ENCODE measurements at places on chromosomes 7 and 10. TPM values are rescaled to one million over a fixed set of nuclear protein-coding genes. Genes with fewer than 3 reads are reported as not detected.
A peak's percentile ranks its signal among the peaks of the same experiment; 100 is the strongest.

DNAJC9 gene
- 17.3 TPM for polyA plus RNA-seq

HMX2 gene
- not detected for polyA plus RNA-seq

ACTL6B gene
- 5.1 TPM for polyA plus RNA-seq

PFKFB3 gene
- polyA plus RNA-seq = 20.8 TPM

GPER1 gene
- 9.1 TPM for polyA plus RNA-seq

PON1 gene
- polyA plus RNA-seq = 8.5 TPM

SEMA3C gene
- 2.9 TPM for polyA plus RNA-seq

CPXM2 gene
- polyA plus RNA-seq = 4.5 TPM

NPC1L1 gene
- polyA plus RNA-seq = 0.02 TPM

TLX1 gene
- not detected for polyA plus RNA-seq

MACROH2A2 gene
- polyA plus RNA-seq = 3.4 TPM

CYP26C1 gene
- polyA plus RNA-seq = 0.48 TPM

LEP gene
- 0.05 TPM for polyA plus RNA-seq

WASHC2C gene
- polyA plus RNA-seq = 37.3 TPM

GRCh38 chr7:19519443-19520021 lies 189.3 kb downstream of the POLR1F start:
- no peak for DNase-seq

- DNase-seq = no peak
Measured at GRCh38 chr7:115962340-115962739, 68.2 kb downstream of the TFEC start.

DNA sequence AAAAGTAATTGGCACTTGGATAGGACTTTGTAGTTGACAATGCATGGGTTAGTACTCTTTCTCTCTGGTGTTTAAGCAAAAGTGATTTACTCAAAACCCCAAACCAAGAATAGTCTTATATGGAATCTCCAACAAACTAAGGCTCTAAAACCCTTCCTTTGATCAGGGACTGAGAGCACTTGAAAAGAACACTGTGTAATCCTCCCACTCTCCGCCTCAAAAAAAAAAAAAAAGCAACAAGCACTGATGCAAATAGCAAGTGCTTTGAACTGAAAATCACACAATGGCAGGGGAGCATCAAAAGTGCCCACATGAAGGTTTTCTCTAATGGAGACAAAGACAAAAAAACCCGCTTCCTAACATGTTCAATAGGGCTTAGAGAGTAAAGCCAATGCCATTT lies 467.9 kb upstream of the AUTS2 start:
- DNase-seq = no peak

DNA sequence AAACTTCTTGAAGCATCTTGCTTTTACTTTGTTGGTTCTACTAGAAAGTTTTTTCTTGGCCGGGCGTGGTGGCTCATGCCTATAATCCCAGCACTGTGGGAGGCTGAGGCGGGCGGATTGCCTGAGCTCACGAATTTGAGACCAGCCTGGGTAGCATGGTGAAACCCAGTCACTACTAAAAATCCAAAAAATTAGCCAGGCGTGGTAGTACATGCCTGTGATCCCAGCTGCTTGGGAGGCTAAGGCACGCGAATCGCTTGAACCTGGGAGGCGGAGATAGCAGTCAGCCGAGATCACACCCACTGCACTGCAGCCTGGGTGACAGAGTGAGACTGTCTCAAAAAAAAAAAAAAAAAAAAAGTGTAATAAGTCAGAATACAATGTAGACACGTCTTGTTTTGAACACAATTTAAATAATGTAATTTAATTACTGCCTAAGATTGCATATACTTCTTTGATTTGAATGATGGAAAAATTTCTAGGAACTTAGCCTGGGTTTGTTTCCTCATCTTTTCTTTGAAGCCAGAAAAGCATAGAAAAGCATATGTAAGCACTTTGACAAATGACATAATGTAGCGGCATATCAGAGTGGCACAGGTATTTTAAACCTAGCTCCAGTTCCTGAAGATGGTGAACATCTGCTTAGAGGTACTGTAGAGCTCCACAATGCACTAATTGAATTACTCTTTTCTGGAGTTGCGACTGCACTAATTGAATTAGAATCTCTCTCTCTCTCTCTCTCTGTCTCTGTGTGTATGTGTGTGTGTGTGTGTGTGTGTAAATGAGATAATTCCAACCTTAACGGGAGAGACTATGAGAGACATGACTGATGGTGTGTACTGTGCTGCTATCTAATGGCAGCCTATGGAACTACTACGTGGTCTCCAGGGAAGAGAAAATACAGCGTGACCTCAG lies 87.8 kb downstream of the BTRC start:
- peak; percentile 19 for DNase-seq

- DNase-seq = no peak
Measured at GRCh38 chr7:17787257-17787656, 153.0 kb downstream of the SNX13 start.

DNA sequence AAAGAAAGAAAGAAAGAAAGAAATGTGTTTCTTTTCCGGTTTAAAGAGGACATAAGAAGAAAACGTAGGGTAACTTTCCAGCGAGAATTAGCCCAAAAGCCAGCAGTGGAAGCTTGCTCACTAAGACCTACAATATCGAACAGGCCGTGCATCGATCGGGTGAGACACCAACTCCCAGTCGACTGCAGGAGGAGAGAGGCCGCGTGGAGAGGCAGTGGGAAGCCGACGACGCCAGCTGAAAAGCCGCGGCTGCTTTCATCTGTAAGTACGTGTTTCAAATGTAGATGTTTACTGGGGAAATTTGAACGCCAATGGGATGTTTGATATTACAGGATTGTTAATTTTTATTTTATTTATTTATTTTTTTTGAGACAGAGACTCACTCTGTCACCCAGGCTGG lies 28.6 kb upstream of the GIMAP8 start:
- no peak for DNase-seq

GRCh38 chr7:22781230-22781711 lies 41.4 kb downstream of the TOMM7 start:
- no peak for DNase-seq

DNA sequence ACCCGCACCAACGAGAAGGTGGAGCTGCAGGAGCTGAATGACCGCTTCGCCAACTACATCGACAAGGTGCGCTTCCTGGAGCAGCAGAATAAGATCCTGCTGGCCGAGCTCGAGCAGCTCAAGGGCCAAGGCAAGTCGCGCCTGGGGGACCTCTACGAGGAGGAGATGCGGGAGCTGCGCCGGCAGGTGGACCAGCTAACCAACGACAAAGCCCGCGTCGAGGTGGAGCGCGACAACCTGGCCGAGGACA lies 1.6 kb downstream of the VIM start:
- no peak for DNase-seq

GRCh38 chr7:37916673-37917660 lies at the start of gene SFRP4:
Gene SFRP4 (minus strand): TSS chr7:37916817. CDS start chr7:37916537, 280 bp downstream.
- peak; percentile 64 for DNase-seq

DNA sequence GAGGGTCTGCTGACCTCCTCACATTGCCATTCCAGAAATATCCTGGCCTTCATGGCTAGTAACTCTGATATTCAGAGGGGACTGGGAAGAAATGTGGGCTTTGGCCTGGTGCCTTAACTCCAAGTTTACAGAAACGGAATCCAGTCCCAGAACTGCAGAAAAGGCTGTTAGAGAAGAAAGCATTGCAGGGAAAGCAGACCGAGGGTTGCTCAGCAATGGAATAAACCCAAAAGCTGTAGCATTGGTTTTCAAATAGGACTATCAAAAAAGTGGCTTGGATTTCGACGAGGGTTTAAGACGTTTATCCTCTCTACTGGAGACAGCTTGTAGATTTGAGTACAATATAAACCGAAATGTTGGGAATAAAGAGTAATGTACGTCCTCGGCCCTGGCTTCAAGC lies 425.8 kb upstream of the FOXK1 start:
- DNase-seq = no peak

- peak; percentile 81 for DNase-seq
Measured at GRCh38 chr7:148527717-148528168, 62.8 kb upstream of the C7orf33 start.

DNA sequence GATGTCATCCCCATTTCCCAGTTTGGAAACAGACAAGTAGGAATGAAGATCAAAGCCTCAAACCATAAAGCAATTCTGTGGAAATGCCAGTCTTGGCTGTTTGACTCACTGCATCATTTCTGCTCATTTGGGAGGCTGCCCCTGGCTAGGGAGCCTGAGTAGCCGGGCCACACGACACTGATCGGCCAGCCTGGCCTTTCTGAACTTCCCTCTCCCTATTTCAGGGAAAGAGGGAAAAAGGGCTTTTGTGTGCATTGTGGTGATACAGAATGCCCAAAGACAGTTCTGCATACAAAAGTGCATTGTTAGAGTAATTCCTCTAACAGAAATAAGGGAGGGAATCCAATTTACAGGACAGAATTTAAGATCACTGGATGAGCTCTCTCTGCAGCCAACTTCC lies 41.7 kb upstream of the OPALIN start:
- no peak for DNase-seq

GRCh38 chr10:75091146-75091545 lies 20.3 kb upstream of the SAMD8 start:
- DNase-seq = no peak

GRCh38 chr10:112491144-112491543 lies 44.1 kb downstream of the VTI1A start:
- DNase-seq = no peak

- DNase-seq = no peak
Measured at GRCh38 chr7:54827734-54828133, 68.7 kb upstream of the SEC61G start.

DNA sequence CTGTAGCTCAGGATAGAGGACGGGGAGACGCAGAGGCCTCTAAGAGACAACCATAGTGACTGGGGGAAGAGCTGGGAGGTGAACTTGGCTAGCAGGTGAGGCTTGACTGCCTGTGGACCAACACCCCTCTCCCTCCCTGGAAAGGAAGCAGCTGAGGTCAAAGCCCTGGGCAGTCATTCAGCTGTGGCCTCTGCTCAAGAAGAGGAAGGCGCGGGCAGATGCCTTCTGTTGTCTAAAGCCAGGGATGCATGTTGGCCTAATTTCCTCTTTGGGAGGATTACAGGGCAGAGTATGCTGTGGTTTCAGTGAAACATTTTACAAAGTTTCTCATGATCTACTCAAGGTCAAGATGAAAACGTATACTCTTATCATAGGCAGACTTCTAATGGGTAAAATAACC lies 327.1 kb downstream of the PRPF18 start:
- DNase-seq = peak; percentile 47

Measured in adrenal gland (tissue), 19 donors.